ENCODE measurements at places on chromosomes 12 and 14. TPM values are rescaled to one million over a fixed set of nuclear protein-coding genes. Genes with fewer than 3 reads are reported as not detected.

Gene SIX1
- 0.08 TPM for total RNA-seq

Gene MYF6
- total RNA-seq = not detected

Gene SOS2
- total RNA-seq = 31.0 TPM

Gene GNB3
- total RNA-seq = 6.9 TPM

Gene GAS2L3
- 3.7 TPM for total RNA-seq

Data from motor neuron (in vitro differentiated cells).